ENCODE measurements at places on chromosomes 7 and 10.

- no peak for DNase-seq
These were observed 71.6 kb downstream of the FBXL13 start for GRCh38 chr7:103003004-103003403.

GRCh38 chr7:93890041-93890463 is 501 bp downstream of the TFPI2 start:
- peak; percentile 78 for DNase-seq

GRCh38 chr10:87618566-87619423 is 40.9 kb upstream of the PAPSS2 start:
- DNase-seq = no peak

DNA sequence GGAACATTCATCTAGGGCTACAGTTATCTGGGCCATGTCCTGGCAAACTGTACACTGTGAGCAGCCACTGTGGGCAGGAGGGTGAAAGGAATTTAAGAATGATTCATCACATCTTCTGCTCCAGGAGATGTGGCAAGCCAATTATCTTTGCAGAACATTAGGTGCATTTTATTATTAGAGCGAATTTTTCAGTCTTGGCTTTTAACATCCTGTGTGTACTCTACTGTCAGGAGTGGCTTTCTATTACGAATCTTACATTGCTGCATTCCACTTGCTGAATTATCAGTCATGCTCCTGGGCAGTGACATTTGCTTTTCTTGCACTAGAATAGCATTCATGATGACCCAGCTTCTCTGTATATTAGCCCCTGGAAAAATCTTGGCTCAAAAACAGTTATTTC is 109.2 kb upstream of the TARP start:
- peak; percentile 6 for DNase-seq

GRCh38 chr7:117381362-117381761 is 45.9 kb downstream of the ASZ1 start:
- DNase-seq = no peak

DNA sequence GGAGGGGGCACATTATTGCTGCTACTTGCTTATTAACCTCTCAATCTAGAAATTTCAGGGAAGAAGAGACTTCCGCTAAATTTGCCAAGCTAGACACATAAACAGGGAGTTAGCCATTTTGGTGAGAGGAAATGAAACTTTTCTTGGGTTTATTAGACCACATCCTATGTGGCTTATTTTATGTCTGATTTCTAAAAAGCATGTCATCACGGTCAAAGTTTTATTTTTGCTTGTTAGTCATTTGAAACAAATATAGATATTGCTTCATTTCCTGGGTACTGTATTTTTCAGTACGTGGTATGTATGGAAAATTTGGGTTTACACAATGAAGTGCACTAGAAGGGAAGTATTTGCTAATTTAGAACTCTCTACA is 144.1 kb downstream of the TCF7L2 start:
- DNase-seq = peak; percentile 48

DNA sequence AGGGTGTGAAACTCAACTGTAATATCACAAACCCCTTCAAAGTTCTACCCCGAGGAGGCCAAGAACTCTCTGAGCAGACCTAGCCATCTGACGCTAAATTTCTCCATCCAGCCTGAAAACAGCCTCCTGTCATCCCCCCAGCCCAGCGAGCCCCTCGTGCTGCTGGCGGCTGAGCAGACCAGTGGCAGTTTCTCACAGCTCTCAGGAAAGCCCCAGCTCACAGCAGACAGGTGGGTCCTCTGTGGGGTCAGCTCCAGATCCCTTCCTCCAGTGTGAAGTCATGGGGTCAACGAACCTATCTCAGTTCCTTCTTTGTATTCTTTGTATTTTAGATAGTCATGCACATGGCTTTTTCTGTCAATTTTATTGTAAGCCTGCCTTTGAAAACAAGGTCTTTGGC is 7.8 kb downstream of the GARIN1A start:
- no peak for DNase-seq

- DNase-seq = no peak
These were observed 684.0 kb upstream of the FOXK1 start for GRCh38 chr7:3998060-3998459.

DNA sequence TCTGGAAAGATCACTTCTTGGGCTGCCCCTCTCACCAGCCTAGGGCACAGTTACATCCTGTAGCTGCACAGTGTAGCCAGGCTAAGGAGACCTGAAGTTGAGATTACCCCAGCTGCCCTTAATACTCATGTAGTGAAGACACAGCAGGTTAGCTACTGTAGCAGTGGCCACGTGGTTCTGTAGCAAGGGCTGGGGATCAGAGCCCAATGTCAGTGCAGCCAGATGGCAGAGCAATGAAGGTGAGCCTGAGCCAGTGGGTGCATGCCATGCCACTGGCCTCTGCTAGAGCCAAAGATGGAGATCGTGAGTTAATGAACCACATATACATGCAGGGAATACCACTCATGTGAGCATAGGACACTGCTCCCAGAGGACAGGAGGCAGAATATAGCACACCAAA is 15.5 kb downstream of the AMPH start:
- DNase-seq = no peak

GRCh38 chr10:130740915-130741750 is 570.4 kb downstream of the TCERG1L start:
- no peak for DNase-seq

DNA sequence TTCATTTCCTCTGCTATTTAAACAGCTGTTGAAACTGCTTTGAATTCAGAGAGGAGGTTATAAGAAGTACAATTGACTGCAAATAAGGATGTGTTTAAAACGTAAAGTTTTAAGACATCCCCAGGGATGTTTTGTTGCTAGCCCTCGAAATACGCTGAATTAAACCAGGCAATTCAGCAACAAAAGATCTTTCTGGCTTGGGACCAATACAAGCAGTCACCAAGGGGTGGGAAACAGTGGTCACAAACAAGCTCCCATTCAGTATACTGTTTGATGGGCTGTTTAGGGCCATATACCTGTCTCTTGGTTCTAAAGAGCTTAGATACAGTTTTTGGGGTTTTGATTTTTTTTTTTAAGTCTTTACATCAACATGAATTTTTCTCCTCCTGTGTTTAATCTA is 446.3 kb upstream of the POT1 start:
- no peak for DNase-seq

All from foreskin fibroblast (primary cell).